ENCODE measurements at places on chromosomes 3 and 15.
A peak's percentile ranks its signal among the peaks of the same experiment; 100 is the strongest.

DNA sequence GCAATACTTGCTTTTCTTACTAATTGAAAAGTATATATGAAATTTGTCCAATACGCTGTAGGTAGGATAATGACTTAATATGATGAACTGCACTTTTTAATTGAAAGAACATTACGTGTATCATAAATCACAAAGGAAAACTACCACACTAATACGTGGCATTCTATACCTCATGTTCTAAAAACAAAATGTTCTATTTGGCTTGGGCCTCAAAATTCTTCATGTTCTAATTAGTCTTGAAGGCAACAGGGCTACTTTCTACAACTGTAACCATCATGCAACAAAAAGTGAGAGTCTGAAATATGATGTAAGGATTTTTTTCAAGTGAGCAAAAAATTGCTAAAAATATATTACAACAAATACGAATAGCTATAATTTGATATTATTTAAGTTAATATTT is 19.8 kb downstream of the THRB start:
- no peak for DNase-seq

GRCh38 chr3:139234491-139234890 is 109.3 kb upstream of the MRPS22 start:
- DNase-seq, result no peak

DNA sequence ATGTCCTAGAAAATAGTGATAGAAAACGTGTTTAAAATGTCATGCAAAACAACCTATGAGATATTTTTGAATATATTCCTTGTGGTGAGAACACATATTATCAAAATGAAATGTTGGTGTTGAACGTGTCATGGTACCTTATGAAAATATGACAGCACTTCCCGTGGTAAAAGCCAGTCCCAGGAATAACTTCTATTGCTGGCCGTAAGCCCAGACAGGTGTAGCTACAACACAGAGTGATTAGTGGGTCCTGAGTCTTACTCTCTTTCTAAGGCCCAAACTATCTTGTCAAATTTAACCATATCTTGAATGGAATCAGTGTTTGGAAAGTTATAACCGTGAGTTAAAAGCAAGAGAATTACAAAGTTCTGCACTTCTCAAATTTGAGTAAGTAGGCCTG is 24.1 kb downstream of the RARB start:
- DNase-seq, result no peak

- no peak for DNase-seq
Observed at GRCh38 chr3:100165926-100166550, 51.7 kb upstream of the FILIP1L start.

GRCh38 chr3:15427981-15428380 is 583 bp downstream of the EAF1 start:
- DNase-seq, result peak; percentile 64

GRCh38 chr15:56042031-56042430 is 48.6 kb upstream of the NEDD4 start:
- DNase-seq, result no peak

DNA sequence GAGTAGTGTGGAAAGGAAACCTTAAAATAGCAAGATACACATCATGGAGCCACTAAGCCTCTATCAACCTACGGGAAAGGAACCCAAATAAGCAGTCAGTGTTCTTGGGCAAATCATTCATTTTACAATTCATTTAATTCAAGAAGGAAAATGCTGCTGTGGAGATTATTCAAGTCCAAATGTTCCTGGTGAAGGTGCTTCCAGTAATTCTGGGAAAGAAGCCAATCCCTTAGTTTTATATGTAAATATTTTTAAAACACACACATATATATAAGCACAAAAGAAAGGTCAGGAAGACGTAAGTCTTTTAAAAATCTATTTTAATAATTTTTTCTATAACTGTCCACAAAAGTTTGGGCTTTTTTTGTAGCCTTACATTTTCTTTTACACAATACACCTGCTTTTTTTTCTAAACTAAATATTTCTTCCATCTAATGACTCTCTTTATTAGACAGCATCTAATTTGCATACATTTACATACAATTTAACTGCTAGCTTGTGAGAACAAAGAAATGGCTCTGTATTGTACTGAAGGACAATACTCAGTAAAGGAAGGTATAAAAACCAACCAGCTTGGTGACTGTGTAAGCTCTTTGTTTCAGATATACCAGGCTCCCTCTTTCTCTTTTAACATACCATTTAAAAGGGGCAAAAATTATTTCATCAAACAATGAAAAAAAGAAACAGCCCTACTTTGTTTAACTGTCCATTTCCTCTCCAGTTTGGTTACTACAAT is 269.5 kb downstream of the ZBTB20 start:
- DNase-seq, result no peak

- DNase-seq, result no peak
Observed at GRCh38 chr3:128313935-128314334, 152.8 kb downstream of the DNAJB8 start.

DNA sequence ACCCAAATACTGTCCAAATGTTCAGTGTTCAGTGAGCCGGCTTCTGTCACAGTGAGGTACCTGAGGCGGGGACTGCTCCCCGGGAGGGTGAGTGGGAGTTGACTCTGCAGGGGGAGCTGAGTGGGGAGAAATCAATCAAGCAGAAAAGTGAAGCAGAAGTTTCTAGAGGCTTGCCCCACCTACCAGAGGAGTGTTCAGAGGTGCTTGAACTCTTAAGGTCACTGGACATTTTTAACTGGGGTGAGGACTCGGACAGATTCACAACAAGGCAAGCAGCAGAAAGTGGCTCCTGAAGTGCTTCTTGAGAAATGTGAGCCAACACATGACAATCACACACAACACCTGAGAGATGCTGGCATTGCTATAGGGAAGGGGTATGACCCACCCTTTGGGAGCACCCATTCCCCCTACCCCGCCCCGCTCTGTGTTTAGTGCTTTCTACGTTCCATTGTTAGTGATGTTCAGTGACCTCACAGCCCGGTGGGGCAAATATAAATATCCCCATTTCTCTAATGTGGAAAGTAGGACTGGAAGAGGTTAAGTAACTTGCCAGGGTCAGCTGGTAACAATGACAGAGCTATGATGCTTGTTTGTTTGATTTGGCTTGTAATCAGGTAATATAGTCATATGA is 48.6 kb upstream of the AKAP13 start:
- no peak for DNase-seq

GRCh38 chr3:169641167-169641566 is 22.3 kb downstream of the MECOM start:
- DNase-seq, result no peak

- DNase-seq, result peak; percentile 68
Observed at GRCh38 chr3:160447544-160447943, 2.0 kb downstream of the TRIM59 start.

GRCh38 chr15:28944286-28944685 is 58.5 kb downstream of the APBA2 start:
- no peak for DNase-seq

DNA sequence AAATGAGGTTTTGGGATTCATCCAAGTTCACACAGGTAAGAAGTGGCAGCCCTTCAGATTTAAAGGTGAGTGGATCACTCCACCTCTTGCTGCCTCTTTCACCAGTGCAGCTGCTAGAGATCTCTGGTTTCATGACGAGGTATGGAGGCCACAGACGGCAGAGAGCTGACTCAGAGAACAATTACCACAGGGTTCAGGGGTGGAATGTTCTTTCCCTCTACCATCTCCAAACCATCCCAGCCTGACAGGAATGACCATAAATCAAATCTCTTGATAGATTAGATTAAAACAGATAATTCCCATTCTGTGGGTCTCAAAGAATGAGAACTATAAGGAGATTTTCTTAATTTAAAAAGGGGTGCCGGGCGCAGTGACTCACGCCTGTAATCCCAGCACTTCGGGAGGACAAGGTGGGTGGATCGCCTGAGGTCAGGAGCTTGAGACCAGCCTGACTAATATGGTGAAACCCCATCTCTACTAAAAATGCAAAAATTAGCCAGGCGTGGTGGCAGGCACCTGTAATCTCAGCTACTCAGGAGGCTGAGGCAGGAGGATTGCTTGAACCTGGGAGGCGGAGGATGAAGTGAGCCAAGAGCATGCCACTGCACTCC is 174.2 kb upstream of the ATP11B start:
- no peak for DNase-seq

- DNase-seq, result no peak
Observed at GRCh38 chr15:66901336-66902100, 163.9 kb upstream of the SMAD3 start.

- no peak for DNase-seq
Observed at GRCh38 chr3:6260551-6261191, 600.2 kb upstream of the GRM7 start.

DNA sequence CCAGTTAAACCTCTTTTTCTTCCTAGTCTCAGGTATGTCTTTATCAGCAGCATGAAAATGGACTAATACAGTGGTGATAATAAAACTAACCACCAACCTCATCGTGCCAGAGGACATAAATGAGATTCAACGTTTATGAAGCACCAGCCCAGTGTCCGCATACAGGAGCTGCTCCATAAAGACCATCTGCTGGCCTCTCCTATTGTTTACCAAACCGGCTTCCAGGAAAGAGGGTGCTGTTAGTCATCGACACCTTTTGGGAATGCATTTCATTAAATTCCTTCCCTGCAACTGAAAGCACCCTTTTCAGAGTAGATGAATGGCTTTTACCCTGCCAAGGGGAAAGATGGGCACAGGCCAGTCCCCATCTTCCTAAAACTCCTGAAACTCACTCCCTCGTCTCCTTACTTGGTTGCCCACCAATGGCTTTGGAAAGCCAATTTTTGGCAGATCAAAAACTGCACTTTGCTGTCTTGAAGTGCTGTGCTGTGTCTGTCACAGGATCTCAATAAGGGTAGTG is 122.1 kb downstream of the AQP9 start:
- no peak for DNase-seq

Measured in K562 (cell line).